Fibroblast of skin of scalp (primary cell): ENCODE measurements at places on chromosomes 11 and 22.

- DNase-seq = no peak
These were observed 20.2 kb downstream of the BPIFC start for GRCh38 chr22:32444068-32444467.

DNA sequence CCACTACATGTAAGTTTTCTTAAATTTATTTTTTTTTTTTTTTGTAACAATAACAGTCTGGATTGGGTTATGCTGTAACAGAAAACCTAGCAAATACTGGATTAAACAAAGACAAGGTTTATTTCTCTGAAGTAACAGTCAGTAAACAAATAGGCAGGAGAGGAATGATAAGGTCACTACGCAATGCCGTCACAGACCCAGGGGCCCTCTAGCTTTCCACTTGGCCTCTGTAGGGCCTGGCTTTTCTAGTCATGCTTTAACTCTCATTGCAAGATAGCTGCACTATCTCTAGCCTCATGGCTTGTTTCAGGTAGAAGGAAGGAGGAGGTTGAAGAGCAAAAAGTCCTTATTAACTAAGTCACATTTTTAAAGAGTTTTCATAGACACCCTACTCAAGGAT, 6.5 kb downstream of the OR10A6 start:
- no peak for DNase-seq

GRCh38 chr11:102734650-102735049, 9.9 kb upstream of the MMP8 start:
- no peak for DNase-seq

- DNase-seq = no peak
These were observed 476.9 kb upstream of the ISX start for GRCh38 chr22:34588871-34589545.

DNA sequence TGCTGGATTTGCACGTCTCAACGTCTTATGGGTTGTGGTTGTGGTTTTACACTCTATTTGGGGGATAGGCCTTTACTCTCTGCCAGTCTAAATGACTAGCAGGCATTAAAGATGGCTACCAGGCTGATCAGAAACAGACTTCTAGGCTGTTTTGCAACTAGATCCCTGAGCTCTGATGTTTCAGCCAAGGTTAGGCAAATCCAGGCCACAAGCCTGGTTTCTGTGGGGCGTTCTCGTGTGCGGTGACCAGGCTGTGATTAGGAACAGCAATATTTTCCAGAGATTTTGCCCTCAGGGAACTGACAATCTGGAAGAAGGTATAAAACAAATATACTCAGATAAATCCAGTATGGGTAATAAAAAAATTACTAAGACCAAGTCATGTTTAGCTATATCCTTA, 502.4 kb downstream of the INSC start:
- DNase-seq = no peak

- no peak for DNase-seq
These were observed 148.1 kb upstream of the NARS2 start for GRCh38 chr11:78722786-78723185.

DNA sequence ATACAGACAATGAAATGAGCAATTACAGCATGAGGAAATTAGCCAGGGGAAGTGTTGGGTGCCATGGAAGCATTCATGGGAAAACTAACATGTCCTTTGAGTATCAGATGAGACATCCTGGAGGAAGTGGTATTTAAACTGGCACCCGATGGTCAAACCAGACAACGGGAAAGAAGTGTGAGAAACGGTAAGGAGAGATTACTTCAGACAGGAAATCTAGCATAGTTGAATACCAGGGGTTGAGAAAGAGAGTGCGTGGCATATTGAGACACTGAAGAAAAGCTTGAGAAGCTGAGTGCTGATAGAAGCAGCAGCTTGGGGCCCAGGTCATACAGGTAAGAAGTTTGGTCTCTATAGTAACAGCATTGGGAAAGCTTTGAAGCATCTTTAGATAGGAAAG, 175.3 kb downstream of the C11orf87 start:
- DNase-seq = no peak

GRCh38 chr11:66268952-66269905, 790 bp downstream of the RAB1B start:
- peak; percentile 67 for DNase-seq
